HepG2 (cell line): ENCODE measurements at places on chromosomes 3 and 15.

DNA sequence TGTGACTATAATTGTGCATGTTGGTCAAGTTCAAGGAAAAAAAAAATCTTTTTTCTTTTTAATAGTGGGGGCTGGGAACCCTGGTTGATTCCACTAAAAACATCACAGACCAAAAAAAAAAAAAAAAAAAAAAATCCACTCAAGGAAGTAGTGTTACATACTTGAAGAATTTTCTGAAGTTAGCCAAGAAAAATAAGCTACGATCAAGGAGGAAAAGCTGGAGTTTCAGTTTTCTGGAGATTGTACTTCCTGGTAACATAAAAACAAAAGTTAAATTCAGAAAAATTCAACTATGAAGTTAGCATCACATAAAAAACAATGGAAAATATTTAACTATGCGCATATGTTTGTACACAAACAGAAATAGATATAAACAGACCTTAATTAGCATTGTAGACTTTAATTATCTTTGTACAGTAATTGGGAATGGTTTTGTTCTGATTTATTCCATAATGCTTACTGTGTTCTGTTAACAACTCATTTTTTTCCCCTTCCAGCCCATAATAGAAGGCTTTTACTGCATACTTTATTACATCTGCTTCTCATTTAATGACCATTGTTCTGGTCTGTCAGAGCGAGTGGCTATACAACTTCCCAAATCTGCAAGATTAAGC, 194.3 kb downstream of the RORA start:
- no peak for DNase-seq
- no peak overlapping the region for H3K27ac ChIP-seq
- no peak overlapping the region for H3K4me3 ChIP-seq
- no peaks in the 10 kb centered on the region for H3K4me1 ChIP-seq
- no peaks in the 10 kb centered on the region; the same call in 2 of the 3 replicates for H3K27me3 ChIP-seq

- H3K27me3 ChIP-seq = no peaks in the 10 kb centered on the region
- no peaks in the 10 kb centered on the region for H3K4me1 ChIP-seq
- no peaks in the 10 kb centered on the region for H3K36me3 ChIP-seq
These were observed 72.6 kb downstream of the FRMD4B start for GRCh38 chr3:69313251-69313650.

- no peak for DNase-seq
- peaks cover 10% of the 10 kb centered on the region for H3K36me3 ChIP-seq
- H3K27me3 ChIP-seq = no peaks in the 10 kb centered on the region
- no peak overlapping the region for H3K4me3 ChIP-seq
These were observed 159.8 kb downstream of the AKAP13 start for GRCh38 chr15:85540085-85540797.

GRCh38 chr15:33008284-33008995, 186.1 kb downstream of the FMN1 start:
- no peaks in the 10 kb centered on the region for H3K36me3 ChIP-seq
- H3K4me3 ChIP-seq = no peak overlapping the region
- no peak overlapping the region for H3K27ac ChIP-seq
- H3K27me3 ChIP-seq = no peaks in the 10 kb centered on the region

- DNase-seq = no peak
- H3K4me3 ChIP-seq = no peak overlapping the region
- no peaks in the 10 kb centered on the region for H3K27me3 ChIP-seq
- no peaks in the 10 kb centered on the region for H3K36me3 ChIP-seq
- no peak overlapping the region for H3K27ac ChIP-seq
These were observed 14.1 kb downstream of the TTC21A start for GRCh38 chr3:39121621-39122020.
